ENCODE measurements at places on chromosomes 11 and 22.

DNA sequence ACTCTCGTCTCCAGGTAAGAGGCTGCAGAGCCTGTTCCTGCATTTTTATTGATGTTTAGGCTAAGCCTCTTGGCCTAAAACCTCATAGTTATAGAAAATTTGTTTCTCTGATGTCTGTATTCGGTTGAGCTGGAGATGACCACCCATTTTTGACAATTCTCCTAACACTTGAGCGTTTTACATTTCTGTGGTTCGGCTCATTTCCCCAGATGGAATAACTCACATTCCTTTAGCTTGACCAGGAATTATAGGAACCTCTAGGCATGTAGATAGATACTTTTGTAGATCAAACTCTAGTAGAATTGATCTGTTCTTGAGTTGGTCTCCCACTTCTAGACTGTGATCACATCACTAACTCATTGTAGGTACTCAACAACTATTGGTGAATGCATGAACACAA is 172.6 kb upstream of the CADM1 start:
- no peak for DNase-seq

DNA sequence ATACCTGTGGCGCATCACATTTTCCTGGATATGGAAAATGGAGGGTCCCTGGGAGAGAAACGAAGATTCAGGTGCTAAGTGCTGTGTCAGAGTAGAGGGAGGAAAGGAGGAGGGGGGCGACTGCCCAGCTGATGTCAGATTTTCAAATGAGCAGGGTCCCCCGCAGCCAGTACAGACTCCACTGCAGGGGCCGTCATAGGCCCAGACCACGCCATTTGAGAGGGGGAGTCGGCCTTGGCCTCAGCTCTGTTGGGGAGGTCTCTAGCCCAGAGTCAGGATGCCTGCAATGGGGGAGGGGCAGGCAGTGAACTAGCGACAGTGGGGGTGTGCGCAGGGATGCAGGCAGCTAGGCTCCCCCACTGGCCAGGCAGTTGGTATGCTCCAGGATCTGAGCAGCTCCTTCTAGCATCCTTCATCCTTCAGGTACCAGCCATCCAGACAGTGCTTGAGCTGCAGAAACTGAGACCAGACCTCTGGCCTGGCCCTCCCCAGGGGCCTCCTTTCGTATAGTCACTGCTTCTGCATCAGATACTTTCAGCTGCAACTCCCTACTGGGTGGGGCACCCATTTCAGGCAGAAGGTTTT is at the start of the genes BSCL2 and GNG3:
Gene BSCL2, minus strand, starts transcription at position 148 of the 585 bp plus-strand sequence. CDS start 229 bp downstream, outside the sequence.
Gene GNG3, plus strand, starts transcription at position 400 of the 585 bp plus-strand sequence. CDS start 620 bp downstream, outside the sequence.
- DNase-seq = no peak

DNA sequence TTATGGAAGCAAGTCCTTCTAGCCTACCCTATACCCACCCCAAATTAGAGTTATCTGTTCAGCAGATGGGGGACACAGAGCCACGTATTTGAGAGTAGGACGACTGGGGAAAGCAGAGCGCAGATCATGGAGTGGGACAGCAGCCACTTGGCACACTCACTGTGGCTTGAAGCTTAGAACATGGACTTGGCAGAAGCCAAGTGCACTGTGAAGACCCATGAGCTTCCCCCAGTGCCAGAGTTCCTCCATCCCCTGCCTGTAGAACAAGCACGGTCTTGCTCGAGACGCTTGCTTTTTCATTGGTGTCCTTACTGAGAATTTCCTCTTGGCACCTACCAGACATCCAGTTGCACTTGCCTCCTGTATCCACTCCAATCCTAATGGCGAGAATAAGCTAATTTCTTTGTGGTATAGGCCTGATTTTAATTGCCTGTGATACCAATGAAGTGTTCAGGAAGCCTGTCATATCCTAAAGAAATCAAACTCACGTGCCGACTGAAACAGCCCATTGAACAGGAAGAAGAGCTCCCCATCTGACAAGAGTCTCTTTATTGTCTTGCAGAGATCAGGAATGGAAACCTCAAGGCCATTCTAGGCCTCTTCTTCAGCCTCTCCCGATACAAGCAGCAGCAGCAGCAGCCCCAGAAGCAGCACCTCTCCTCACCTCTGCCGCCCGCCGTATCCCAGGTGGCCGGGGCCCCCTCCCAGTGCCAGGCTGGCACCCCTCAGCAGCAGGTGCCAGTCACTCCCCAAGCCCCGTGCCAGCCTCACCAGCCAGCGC is 166.9 kb downstream of the NAV2 start:
- no peak for DNase-seq

DNA sequence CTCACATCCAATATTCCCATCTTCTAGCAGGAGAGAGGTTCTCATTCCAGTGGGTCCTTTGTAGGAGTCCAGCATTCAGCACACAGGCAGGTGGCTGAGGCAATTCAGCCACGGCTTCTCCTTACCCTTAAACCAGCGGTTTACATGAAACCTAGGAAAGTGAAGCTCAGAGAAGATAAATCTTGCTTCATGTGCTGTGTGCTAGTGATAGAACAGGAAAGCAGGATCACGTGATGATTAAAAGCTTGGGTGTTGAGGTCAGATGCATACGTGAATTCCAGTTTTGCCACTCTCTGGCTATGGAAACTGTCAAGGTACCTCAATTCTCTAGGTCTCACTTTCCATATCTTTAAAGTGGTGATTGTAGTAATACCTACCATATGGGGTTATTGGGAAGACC is 331.6 kb downstream of the INSC start:
- DNase-seq = no peak

DNA sequence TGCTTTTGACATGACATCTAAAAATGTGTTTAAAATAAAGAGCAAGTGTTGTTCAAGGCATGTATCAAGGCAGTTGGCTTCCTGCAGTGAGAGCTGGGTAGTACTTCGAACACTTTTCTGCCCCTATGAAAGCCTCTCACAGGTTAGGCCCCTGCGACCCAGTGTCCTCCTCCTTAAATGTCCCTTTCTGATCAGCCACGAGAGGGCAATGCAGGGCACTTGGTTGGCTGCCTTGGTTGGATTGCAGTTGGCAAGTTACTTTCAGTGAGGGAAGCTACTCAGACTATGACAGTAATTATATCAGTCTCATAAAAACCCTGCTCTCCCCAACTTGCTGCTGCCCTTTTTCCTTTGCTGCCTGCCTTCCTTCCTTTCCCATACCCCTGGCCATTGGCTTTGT is 743.8 kb downstream of the NTM start:
- peak; percentile 8 for DNase-seq

DNA sequence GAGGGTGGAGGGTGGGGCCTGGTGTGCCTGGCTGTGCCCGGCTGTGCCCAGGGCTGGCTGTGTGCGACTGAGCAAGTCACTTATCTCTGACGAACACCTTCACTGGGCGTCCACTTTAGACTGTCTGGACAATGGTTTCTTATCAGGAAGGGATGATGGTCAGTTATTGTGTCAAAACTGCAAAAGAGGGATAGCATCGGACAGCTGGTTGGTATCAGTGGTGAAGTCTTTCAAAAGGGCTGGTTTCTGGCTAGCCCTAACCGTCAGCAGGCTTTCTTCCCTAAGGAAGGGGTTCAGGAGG is 4.1 kb upstream of the MGAT3 start:
- no peak for DNase-seq

- no peak for DNase-seq
Observed at GRCh38 chr11:45885921-45886721, 670 bp downstream of the MAPK8IP1 start.

DNA sequence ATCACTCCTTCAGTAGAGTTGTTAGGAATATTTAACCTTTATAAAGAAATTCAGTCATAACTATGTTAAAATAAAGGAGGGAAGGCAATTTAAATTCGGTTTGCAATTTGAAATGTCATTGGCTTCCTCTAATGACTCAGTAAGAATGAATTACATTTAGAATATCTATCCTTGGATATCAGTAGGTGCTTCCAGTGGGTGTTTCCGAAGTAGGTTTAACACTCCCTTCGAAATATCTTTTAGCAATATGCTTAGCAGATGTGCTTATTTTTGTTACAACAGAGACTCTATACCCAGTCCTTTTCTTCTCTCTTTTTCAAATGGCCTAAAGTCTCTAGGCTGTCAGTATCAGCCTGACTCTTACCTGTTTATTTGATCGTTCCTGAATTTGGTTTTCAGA is 103.7 kb upstream of the RASSF10 start:
- no peak for DNase-seq

DNA sequence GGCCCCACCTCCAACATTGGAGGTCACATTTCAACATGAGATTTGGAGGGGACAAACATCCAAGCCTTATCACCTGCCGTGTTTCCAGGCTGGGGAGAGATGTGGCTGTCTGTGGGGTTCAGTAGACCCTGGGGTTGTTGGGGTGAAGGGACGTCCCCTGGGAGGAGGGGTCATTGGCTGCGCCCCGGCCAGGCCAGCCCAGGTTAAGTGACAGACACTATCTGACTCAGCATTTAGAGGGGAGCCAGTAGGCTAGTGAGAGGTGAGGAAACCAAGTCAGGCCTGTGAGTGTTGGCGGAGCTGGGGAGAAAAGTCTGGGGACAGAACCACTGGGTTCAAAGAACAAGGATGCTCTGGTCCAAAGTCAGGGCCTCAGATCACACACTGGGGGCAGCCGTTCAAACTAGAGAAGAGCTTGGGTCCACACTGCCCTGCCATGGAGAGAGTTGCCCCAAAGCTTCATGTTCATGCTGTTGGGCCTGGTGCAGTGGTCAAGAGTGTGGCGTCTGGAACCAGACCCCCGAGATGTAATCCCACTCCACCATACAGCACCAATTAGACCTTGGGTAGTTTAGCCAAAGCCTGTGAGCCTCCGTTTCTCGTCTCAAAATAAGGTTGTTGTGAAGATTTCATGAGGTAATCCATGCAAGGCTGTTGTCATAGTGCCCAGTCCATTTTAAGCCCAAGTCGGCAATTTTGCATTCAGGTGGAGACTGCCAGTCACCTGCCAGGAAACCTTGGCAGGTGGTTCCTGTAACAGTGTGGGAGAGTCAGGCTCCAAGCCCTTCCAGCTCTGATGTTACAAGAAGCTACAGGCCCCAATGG is 1289.6 kb downstream of the TBC1D22A start:
- no peak for DNase-seq

- no peak for DNase-seq
Observed at GRCh38 chr11:17932472-17932871, 80.4 kb downstream of the SERGEF start.

DNA sequence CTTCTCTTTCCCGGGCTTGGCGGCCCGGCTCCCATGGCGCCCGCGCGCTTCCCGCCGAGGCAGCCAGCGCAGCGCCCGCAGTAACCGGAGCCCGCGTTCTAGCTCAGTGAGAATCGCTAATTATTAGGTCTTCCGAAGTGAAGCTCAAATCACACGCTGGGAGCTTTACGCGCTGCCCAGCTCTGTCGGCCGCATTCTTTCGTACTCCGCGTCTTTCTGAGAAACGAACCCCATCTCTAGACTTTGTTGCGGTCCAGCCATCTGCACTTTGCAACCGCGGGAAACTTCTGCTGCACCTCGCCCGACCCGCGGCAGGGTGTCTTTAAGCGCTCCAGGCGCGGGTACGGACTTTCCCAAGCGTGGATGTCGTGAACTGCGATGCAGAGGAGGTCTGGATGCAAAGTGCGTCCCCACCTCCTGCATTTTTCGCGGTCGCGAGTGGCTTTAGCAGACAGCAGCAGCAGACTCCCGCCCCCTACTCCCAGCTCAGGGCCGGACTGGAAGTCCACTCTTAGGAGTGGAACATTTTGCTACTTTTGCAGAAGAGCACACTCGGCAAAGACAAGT is 6.0 kb upstream of the PAX6 start:
- DNase-seq = no peak

GRCh38 chr22:21450320-21450831 is 16.8 kb upstream of the TMEM191C start:
- no peak for DNase-seq

DNA sequence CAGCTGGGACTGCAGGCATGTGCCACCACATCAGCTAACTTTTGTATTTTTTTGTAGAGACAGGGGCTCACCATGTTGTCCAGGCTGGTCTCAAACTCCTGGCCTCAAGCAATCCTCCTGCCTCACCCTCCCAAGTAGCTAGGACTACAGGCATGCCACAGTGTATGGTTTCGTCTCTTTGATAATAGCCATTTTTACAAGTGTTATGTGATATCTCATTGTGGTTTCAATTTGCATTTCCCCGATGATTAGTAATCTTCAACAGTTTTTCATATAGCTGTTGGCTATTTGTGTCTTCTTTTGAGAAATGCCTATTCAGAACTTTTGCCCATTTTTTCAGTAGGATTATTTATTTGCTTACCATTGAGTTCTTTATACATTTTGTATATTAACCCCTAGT is 9.0 kb upstream of the MTMR3 start:
- DNase-seq = no peak

DNA sequence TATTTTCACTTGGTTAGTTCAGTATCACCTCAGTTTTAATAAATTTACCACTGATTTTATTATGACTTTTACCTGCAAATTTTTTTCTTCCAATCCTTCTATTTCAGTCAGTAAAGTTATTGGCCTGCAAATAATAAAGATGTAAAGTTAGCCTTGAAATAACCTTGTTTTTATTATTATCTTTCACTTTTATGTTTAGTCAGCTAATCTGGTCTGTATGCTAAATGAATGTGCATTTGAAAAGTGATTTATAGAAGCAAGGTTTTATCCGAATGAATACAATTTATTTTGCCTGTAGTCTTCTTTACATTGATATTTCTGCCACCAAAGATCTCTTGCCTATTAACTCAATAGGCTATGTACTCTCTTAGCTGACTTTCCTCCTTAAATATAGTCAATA is 425.7 kb downstream of the CNTN5 start:
- DNase-seq = no peak

- DNase-seq = no peak
Observed at GRCh38 chr11:102157219-102157618, 47.0 kb downstream of the YAP1 start.
